ENCODE measurements at places on chromosomes 6 and 20. TPM values are rescaled to one million over a fixed set of nuclear protein-coding genes. Genes with fewer than 3 reads are reported as not detected.

C4B gene
- total RNA-seq: 0.27 TPM

TAF8 gene
- 21.1 TPM for total RNA-seq

GRCh38 chr6:7545316-7546019, 4.0 kb downstream of the DSP start:
- no peak for DNase-seq

DNA sequence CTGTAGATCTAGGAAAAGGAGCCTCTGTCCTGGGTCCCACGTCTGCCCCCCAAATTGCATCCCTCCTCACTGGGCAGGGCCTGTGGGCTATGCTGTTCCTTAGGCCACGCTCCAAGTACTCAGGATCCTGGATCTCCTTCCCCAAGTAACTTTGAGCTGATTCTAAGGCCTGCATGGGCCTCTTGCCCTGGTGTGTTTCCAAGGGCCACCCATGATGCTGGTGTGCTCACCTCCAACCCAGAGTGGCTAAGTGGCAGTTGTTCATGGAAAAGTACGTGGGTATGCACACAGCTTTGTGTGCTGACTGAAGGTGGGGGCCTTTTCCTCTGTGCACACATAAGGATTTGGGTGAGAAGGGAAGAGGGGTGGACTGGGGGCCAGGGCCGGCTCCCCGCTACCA, 5.3 kb downstream of the GMPR start:
- no peak for DNase-seq

- no peak for DNase-seq
These were observed 152.7 kb upstream of the SLC22A16 start for GRCh38 chr6:110629153-110629552.

- DNase-seq: peak; percentile 84
These were observed 292.9 kb upstream of the ZFP64 start for GRCh38 chr20:52484438-52484837.

Measured in HT1080 (cell line).